Activated CD4-positive, alpha-beta T cell treated with anti-CD3 and anti-CD28 coated beads, Interleukin-2, amount 50 U/mL, for 16 hours (primary cell): ENCODE measurements at places on chromosomes 12 and 14.

- DNase-seq, result peak; percentile 6
Measured at GRCh38 chr12:109389146-109389545, 41.4 kb downstream of the MYO1H start.

GRCh38 chr14:54659365-54659764 is 92.4 kb downstream of the SAMD4A start:
- no peak for DNase-seq

DNA sequence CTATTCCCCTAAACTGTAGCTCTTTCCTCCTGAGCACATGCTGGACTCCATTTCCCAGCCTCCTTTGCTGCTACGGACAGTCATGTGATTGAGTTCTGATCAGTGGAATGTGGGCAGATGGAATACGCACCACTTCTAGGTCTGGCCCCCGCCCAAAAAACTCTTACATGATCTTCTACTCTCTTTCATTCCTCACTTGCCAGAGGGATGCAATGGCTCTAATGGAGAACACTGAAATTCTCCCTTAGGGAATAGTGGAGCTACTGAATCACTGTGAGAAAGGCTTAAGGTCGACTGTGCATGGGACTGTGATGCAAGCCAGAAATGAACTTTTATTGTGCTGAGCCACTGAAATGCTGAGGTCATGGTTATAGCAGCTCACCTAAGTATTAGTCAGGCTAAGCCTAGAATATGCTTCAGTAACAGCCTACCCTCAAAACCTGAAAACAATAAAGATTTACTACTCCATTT is 13.0 kb upstream of the TMED2 start:
- DNase-seq, result no peak

GRCh38 chr12:88662961-88663360 is 82.7 kb upstream of the KITLG start:
- DNase-seq, result no peak

DNA sequence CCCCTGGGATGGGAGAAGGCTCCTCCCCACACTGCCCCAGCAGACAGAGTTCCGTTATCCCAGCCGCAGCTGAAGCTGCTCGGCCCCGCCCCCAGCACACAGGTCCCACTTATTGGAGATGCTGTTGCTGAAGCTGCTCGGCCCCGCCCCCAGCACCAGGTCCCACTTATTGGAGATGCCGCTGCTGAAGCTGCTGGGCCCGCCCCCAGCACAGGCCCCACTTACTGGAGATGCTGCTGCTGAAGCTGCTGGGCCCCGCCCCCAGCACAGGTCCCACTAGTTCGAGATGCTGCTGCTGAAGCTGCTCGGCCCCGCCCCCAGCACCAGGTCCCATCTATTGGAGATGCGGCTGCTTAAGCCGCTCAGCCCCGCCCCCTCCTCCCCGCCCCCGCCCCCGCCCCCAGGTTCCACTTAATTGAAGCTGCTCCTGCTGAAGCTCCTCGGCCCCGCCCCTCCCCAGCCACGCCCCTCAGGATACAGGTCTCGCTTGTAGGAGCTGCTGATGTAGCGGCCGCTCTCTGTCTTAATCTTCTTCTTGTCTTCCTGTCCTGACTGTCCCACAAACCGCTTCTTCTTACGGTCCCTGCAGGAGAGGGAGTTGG is 12.0 kb downstream of the CFAP73 start:
- DNase-seq, result peak; percentile 43

DNA sequence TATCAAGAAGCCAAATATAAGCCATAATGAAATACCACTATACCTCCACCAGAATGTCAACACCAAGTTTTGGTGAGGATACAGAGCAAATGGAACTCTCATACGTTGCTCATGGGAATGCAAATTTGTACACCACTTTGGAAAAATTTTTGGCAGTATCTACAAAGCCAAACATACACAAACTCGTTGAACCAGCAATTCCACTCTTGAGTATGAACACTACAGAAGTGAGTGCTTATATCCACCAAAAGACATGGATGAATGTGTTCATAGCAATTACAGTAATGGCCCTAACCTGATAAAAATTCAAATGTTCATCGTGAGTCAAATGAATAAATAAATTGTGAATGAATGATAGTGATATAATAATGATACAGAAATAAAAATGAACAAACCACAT is 24.8 kb downstream of the C12orf71 start:
- DNase-seq, result no peak

- no peak for DNase-seq
Measured at GRCh38 chr14:93879362-93879983, 47.7 kb upstream of the FAM181A start.

- no peak for DNase-seq
Measured at GRCh38 chr14:35398071-35398584, 6.4 kb downstream of the NFKBIA start.

DNA sequence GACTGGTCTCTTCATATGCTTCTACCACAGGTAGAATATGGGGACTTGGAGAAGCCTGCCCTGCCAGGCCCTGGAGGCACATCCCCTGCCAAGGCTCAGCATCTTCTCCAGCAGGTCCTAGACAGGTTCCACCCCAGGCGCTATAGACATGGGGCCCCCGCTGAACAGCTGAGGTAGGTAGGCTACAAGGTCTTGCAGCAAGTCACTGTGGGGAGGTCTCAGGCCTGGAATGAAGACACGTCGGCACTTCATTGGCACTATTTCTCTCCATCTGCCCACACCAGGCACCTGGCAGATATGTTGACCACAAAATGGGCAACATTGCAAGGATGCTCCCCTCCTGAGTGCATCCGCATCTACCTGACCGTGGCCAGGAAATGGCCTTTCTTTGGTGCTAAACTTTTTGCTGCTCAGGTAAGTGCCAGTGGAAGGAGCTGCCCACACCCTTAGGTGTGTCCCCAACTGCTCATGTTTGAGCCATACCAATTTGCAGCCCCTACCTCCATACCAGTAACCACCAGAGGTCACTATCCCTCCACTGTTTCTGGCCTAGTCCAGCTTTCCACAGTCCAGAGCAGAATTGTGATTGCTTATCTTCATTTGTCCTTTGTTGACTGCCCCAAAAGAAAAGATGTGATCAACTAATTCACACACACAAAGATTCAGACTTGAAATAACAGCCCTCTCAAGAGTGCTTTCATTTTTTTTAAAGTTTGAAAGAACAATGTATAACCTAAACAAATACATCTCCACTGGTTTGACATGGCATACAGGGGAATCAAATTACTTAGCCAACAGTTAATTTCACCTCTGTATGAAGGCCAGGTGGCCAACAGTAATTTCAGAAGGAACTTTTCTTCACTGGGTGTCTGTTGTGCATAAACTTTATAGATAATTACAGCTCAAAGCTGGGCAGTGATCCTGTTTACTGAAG is 16.1 kb downstream of the PIGH start:
- peak; percentile 32 for DNase-seq

DNA sequence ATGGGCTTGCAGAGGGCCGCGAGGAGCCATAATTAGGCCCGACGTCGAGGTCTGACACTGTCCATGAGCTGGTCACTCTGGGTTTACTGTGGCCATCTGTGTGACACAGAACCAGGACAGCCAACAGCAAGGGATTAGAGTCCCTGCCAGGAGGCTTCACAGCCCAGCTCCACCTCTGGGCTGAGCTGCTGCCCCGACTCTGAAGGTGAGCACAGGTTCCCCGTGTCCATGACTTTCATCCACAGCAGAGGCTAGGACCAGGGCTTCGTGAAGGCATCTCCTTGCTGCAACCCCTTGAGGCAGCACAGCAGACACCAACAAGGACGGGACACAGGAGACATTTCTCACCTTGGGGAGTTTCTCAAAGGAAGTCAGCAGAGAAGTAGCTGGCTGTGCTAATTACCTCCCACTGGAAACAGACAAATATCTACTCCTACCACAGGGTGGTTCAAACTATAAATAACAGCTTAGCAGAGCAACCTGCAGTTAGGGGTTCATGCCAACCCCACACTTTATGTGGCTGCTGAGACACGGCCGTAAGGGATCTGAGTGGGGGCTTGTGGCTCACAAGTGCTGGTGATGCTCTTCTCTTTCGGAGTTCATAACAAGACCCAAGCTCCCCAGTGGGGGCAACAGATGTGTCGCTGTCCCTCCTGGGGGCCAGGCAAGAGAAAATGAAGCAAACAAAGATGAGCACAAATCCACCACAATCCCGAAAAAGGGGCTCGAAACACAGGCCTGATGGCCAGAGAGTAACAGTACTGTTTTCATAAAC is 29.2 kb downstream of the ZFYVE21 start:
- DNase-seq, result no peak

GRCh38 chr12:26396402-26396801 is 201.0 kb downstream of the SSPN start:
- no peak for DNase-seq

DNA sequence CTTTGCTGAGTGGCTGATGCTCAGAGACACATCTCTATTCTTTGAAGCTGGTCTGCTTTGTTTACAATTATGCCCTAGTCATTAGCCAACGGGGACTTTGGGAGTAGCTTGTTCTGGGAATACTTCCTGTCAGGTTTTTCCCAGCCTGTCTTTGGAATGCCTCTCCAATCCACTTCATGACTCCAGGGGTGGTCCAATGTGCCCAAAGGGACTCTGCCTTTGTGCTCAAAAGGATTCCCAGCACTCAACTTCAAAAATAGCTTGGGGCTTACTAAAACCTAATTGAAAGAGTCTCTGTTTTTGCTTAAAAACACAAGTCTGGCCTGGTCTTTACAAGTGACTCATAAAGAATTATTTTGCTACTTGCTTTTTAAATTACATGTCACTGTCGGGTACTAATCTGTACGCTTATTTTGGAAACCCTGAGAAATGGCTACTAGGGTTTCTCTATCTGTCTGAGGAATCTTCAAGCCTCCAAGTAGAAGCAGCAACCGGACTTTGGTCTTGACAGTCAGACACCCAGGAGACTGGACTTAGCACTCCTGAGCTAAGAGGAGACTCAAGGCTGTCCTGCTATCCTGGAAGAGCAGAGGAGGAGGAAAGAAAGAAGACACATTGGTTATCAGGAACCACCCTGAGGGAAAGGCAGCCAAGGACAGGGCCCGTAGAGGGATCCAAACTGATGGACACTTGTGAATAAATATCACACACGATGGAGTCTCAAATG is 20.7 kb downstream of the PHLDA1 start:
- DNase-seq, result no peak

DNA sequence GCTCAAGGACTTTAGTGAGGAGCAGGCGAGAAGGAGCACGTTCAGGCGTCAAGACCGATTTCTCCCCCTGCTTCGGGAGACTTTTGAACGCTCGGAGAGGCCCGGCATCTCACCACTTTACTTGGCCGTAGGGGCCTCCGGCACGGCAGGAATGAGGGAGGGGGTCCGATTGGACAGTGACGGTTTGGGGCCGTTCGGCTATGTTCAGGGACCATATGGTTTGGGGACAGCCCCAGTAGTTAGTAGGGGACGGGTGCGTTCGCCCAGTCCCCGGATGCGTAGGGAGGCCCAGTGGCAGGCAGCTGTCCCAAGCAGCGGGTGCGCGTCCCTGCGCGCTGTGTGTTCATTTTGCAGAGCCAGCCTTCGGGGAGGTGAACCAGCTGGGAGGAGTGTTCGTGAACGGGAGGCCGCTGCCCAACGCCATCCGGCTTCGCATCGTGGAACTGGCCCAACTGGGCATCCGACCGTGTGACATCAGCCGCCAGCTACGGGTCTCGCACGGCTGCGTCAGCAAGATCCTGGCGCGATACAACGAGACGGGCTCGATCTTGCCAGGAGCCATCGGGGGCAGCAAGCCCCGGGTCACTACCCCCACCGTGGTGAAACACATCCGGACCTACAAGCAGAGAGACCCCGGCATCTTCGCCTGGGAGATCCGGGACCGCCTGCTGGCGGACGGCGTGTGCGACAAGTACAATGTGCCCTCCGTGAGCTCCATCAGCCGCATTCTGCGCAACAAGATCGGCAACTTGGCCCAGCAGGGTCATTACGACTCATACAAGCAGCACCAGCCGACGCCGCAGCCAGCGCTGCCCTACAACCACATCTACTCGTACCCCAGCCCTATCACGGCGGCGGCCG is 1.1 kb downstream of the PAX9 start:
- no peak for DNase-seq

- peak; percentile 4 for DNase-seq
Measured at GRCh38 chr14:78863143-78863542, 693.0 kb downstream of the NRXN3 start.

DNA sequence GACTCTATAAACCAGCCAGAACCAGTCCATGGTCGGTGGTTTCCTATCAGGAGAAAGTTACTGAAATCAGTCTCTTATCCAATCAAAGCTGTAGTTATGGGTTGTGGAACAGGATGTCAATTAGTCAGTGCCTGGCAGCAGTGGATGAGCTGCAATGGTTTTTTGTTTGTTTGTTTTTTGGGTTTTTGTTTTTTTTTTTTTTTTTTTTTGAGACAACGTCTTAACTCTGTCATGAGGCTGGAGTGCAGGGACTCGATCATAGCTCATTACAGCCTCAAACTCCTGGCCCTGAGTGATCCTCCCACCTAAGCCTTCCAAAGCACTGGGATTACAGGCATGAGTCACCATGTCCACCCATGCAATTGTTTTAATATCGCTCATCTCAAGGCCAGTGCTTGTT is 113.3 kb upstream of the CAND1 start:
- DNase-seq, result no peak

DNA sequence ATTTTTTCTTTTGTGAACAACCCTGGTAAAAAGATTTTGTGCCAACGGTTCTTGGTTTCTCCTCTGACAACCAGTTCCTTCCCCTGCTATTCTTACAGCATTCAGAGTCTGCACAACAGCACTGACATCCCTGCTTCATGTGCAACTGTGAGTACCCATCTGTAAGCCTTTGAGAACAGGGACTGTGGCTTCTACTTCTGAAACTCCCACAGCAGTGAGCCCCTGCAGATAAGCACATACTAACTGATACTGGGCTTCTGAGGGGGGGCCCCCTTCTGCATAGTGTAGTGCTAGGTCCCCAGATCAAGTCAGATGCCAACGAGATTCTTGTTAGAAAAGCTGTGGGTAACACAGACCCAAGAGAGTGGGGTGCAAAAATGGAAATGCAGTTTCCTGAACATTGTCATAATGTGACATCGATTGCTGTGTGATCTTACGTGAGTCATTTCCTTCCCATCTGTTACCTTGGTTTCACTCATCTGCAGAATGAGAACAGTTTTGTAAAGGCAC is 11.1 kb upstream of the NINJ2 start:
- DNase-seq, result peak; percentile 97

GRCh38 chr12:75877763-75878621 is 153.6 kb downstream of the PHLDA1 start:
- DNase-seq, result no peak

DNA sequence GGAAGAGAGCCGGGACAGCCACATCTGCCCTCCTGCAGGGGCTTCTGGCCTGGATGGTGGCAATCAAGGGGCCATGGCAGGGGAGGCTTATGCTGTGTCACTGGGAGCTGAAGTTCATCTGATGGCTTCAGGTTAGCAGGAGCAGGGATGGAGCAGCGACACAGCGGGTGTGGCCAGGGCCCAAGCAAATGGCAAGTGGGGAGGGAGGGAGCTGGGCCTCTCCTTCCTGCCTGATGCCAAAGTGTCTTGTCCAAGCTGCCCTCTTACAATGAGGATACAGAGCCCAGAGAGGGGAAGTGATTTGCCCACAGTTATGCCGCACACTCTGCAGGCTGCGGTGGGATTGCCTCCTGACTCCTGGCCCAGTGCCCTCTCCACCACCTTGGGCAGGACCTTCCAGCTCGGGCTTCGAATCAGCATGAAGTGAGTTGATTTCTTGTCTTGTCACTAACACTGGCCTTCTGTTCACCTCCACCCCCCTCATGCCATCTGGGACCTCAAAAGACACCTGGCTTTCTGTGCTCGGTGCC is 51.3 kb downstream of the IQSEC3 start:
- no peak for DNase-seq
